ENCODE measurements at places on chromosomes 4 and X.

DNA sequence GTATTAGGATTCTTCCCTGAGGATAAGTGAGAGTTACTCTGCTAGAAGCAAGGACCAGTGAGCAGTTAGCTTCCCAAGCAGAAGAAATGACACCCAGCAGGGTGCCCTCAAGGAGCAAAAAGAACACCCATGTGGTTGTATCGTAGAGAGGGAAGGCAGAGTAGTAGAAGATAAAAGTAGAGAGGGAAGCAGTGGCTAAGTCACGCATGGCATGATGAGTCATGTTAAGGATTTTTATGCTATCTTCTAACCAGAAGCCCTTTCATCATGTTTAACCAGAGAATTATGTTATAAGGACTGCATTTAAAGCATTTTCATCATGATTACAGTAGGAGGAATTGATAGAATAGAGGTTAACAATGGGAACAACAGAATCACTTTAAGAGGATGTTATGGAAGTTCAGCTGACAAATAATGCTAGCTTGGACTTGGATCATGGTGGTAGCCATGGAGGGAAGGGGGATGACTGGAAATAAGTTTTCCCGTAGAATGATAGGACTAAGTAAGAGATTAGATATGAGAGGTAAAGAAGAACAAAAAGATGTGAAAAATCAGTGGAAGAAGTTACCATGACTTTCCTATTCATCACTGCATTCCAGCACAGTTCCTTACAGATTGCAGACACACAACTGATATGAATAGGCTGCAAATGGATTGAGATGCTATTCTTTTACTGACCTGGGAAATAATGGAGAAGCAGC, 383.5 kb upstream of the INTU start:
- DNase-seq: peak; percentile 2

- peak; percentile 60 for DNase-seq
Measured at GRCh38 chr4:39450618-39451017, 8.1 kb downstream of the RPL9 start.

- DNase-seq: no peak
Measured at GRCh38 chr4:183072176-183072575, 26.9 kb upstream of the WWC2 start.

DNA sequence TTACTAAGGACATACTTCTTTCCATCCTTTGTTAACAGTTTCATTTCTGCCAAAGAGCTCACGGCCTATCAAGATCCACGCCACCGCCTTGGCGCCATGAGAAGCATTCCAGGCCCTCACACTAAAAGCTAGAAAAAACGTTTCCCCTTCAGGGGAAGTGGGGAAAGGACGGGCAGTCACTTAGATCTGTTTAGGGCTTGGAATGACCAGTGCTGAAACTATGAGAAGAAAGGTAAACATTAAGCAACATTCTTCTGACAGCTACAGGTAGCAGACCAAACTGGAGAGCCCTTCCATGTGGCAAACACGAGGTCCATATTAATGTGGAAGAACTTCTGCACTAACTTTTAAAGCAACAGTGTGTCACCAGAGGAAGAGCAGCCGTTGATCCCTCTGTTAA, 146.7 kb downstream of the SH3KBP1 start:
- DNase-seq: no peak

GRCh38 chr4:87911252-87911774, 64.2 kb upstream of the SPP1 start:
- peak; percentile 24 for DNase-seq

DNA sequence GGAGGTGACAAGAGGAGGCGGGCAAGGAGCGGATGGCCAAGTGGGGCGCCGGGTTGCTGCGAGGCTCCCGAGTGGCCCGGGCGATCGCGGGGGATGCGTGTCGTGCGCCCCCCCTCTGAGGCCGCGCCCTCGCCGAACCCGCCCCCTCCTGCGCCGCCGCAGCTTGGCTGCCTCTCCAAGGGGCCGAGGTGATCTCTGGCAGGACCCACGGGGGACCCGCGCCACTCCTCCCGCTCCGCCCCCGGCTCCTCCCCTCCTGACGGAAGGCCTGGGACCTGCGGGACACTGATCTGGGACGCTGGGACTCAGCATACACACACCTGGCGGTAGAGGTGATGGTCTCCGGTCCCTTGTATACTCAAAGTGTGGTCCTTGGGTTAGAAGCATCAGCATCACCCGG, 21.9 kb upstream of the FAM47C start:
- DNase-seq: peak; percentile 49

All from DMS53 (cell line).